Esophagus squamous epithelium (tissue), 5 donors: ENCODE measurements at places on chromosomes 11 and 22.

DNA sequence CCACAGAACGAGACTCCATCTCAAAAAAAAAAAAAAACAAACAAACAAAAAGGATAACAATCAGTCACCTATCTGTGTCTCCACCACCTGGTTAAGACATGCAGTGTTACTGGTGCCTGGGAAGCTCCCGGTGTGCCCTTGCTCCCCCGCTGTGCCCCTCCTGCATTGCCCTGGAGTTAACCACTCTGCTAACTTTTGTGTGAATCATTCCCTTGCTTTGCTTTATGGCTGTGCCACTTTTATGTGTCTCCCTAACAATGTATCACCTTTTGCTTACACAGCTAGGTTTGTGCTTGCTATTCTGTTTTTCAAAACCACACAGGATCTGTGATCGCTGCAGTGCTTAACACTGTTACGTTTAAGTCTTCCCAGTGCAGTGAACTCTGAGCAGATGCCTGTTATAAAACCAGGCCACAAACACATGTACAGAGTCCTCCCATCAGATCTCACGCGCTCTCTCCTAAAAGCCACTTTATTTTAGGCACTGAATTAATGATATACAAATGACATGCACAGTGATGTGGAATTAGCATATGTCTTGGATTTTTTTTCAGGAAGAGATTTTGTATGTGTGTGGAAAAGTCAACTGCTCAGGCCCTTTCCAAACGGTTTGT is 69.9 kb downstream of the BUD13 start:
- no peak for DNase-seq

GRCh38 chr22:31451709-31452571 is 37.7 kb downstream of the EIF4ENIF1 start:
- DNase-seq, result no peak

DNA sequence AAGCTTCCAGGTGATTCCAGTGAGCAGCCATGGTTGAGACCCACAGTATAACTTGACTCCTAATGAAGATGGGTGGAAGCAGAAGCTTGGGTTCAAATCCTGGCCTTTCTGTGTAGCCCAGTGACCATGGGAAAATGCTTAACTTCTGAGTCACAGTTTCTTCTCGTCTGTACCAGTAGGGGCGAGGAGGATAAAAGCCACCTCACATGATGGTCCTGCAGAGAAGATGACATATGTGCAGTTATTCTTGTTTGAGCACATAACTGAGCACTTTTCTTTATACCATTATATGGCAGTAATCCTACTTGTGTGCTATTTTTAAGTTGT is 4.9 kb downstream of the TMEM109 start:
- no peak for DNase-seq

GRCh38 chr11:32172848-32173834 is 82.3 kb downstream of the RCN1 start:
- no peak for DNase-seq

DNA sequence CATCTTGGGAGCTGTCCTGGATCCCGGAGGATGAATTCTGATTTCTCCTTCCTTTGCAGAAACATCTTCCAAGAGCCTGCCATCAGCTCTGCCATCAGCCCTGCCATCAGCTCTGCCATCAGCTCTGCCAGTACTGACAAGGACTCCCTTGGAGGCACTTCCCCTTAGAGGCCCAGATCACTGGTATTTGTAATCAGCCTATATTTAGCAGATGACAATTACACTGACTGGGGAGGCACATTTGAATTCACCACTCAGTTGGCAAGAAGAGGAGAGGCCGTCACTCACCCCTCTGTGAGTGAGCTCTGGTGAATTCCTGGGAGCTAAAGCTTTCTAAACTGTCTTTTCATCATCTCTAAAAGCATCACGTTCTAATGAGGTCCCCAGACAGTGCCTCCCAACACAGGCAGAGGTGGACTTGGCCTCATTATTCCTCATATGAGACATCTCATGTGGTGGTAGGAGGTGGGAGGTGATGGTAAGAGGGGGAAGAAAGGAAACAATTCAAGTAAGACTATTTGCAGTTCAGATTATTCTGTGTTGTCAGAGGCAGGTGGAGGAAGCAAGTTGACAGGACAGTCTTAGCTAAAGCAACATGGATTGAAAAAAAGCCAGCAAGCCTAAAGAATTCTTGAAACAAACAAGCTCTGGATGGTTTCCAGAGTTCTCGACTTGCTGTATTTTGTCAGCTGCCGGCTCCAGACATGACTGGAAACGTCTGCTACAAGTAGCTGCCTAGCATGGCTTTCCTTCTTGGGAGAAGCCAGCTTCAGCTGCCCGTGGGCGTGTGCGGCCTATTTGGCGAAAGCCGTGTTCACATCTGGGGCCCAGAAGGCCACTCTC is 771.7 kb downstream of the TBC1D22A start:
- DNase-seq, result no peak
